Stomach (tissue), 19 donors: ENCODE measurements at places on chromosomes 16 and 17. TPM values are rescaled to one million over a fixed set of nuclear protein-coding genes. Genes with fewer than 3 reads are reported as not detected.

GRCh38 chr16:12674071-12674470 is 129.6 kb downstream of the CPPED1 start:
- no peak overlapping the region for H3K27ac ChIP-seq
- no peak overlapping the region for H3K4me3 ChIP-seq
- H3K4me1 ChIP-seq, result no peaks in the 10 kb centered on the region
- DNase-seq, result no peak
- no peaks in the 10 kb centered on the region for H3K36me3 ChIP-seq

DNA sequence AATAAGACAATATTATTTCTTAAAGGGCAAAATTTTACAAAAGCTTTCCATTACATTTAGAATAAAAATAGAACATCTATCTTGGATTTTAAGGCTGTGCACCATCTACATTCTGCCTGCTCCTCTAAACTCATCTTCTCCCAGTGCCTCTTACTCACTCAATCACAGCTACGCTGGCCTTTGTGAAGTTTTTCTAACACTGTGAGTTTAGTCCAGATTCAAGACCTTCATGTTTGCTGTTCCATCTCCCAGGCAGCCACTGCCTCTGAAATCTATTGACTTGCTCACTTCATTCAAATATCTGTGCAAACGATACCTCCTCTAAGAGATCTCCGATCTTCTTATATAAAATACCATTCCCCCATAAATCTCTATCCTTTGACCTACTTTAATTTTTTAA is 673.4 kb upstream of the KIF2B start:
- no peak overlapping the region for H3K27ac ChIP-seq
- H3K4me3 ChIP-seq, result no peak overlapping the region

DNA sequence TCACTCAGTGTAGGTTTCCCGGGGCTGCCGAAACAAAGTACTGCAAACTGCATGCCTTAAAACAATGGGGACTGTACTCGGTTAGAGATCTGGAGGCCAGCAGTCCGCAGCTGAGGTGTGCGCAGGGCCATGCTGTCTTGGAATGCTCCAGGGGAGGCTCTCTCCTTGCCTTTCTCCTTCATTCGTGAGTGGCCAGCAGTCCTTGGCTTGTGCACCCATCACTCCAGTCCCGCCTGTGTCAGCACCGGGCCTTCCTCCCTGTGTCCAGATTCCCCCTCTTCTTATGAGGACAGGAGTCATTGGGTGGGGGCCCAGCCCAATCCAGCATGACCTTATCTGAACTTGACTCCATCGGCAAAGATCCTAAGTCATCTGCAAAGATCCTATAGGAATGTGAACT is 43.4 kb downstream of the COX4I1 start:
- peaks cover 12% of the 10 kb centered on the region for H3K4me1 ChIP-seq
- no peaks in the 10 kb centered on the region for H3K36me3 ChIP-seq
- H3K27ac ChIP-seq, result no peak overlapping the region
- no peak for DNase-seq
- H3K27me3 ChIP-seq, result no peaks in the 10 kb centered on the region

- H3K27ac ChIP-seq, result peak overlapping the region; percentile 62
- no peaks in the 10 kb centered on the region for H3K27me3 ChIP-seq
- H3K4me3 ChIP-seq, result no peak overlapping the region
- H3K36me3 ChIP-seq, result peaks cover 30% of the 10 kb centered on the region
These were observed 2.3 kb downstream of the CSF3 start for GRCh38 chr17:40017422-40018080.

GRCh38 chr17:11909348-11909747 is 87.9 kb downstream of the ZNF18 start:
- no peak overlapping the region for H3K4me3 ChIP-seq
- H3K4me1 ChIP-seq, result no peaks in the 10 kb centered on the region
- no peaks in the 10 kb centered on the region for H3K36me3 ChIP-seq
- no peak for DNase-seq

- DNase-seq, result no peak
- H3K27ac ChIP-seq, result no peak overlapping the region
- H3K27me3 ChIP-seq, result no peaks in the 10 kb centered on the region
- H3K4me3 ChIP-seq, result no peak overlapping the region
- no peaks in the 10 kb centered on the region for H3K4me1 ChIP-seq
- no peaks in the 10 kb centered on the region for H3K36me3 ChIP-seq
These were observed 226.4 kb upstream of the MAF start for GRCh38 chr16:79826732-79827475.

The FBXO39 gene
- 0.73 TPM for total RNA-seq

The MYL4 gene
- total RNA-seq, result not detected

The BRD7 gene
- 20.9 TPM for total RNA-seq

The RTN4RL1 gene
- 0.58 TPM for total RNA-seq
